ENCODE measurements at places on chromosomes 11 and 22. TPM values are rescaled to one million over a fixed set of nuclear protein-coding genes. Genes with fewer than 3 reads are reported as not detected.

The SYT13 gene
- total RNA-seq: not detected

The LRRN4CL gene
- total RNA-seq: 0.27 TPM

The TTLL8 gene
- not detected for total RNA-seq

The DNAJB7 gene
- not detected for total RNA-seq

The PAX6 gene
- not detected for total RNA-seq

The ROM1 gene
- total RNA-seq: 5.5 TPM

The MMP3 gene
- total RNA-seq: not detected

The MPZL2 gene
- total RNA-seq: 376 TPM

The KDM4E gene
- total RNA-seq: not detected

The TNNI2 gene
- not detected for total RNA-seq

The CHID1 gene
- total RNA-seq: 58.2 TPM

The APOA4 gene
- total RNA-seq: not detected

The TIGD3 gene
- total RNA-seq: 1.3 TPM

The PDHX gene
- total RNA-seq: 26.1 TPM

The OR6X1 gene
- not detected for total RNA-seq

The KCNQ1 gene
- total RNA-seq: 0.79 TPM

The INS gene
- total RNA-seq: not detected

The NEFH gene
- not detected for total RNA-seq

The OVCH2 gene
- 2.1 TPM for total RNA-seq

The OR51B2 gene
- total RNA-seq: not detected

The TNNT3 gene
- total RNA-seq: 3.1 TPM

The B3GAT3 gene
- total RNA-seq: 17.2 TPM

The RNF215 gene
- 4.7 TPM for total RNA-seq

The SPTBN2 gene
- total RNA-seq: 111 TPM

The OR8B12 gene
- total RNA-seq: not detected

The CCDC188 gene
- not detected for total RNA-seq

The MS4A14 gene
- 0.18 TPM for total RNA-seq

The MUC5B gene
- 3.1 TPM for total RNA-seq

The MFNG gene
- total RNA-seq: 9.4 TPM

The C22orf31 gene
- not detected for total RNA-seq

The CD6 gene
- 0.79 TPM for total RNA-seq

The ADM2 gene
- total RNA-seq: 1.5 TPM

The HIC2 gene
- 3.3 TPM for total RNA-seq

The MMP20 gene
- total RNA-seq: not detected

Measured in esophagus squamous epithelium (tissue), 5 donors.